ENCODE measurements at places on chromosomes 2 and 18.
A peak's percentile ranks its signal among the peaks of the same experiment; 100 is the strongest.

- no peak for DNase-seq
These were observed 16.2 kb downstream of the MCEE start for GRCh38 chr2:71113843-71114242.

- peak; percentile 21 for DNase-seq
These were observed 363.3 kb downstream of the ZNF516 start for GRCh38 chr18:76131738-76132137.

DNA sequence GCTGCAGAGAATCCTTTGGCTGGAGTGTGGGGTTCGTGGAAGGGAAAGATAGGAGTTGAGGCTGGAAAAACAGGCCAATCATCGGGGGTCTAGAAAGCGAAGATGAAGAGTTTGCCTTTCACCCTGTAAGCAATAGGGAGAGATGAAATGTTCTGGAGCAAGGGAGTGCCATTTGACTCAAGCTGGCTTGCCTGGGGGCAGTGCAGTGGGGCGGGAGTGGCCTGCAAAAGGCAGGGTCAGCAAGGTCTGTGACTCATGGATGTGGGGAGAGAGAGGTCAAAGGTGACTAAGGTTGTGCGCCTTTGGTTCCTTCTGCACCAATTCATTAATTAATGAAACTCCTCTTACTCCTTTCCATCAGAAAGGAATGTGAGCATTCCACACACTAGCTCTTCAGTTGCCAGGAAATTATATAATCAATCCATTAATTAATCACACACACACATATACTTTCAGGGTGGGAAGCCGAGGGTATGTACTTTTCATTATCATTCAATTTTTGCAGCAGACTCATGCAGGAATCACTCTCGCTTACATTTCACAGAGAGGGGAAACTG lies 227.6 kb downstream of the MYCN start:
- DNase-seq: no peak

DNA sequence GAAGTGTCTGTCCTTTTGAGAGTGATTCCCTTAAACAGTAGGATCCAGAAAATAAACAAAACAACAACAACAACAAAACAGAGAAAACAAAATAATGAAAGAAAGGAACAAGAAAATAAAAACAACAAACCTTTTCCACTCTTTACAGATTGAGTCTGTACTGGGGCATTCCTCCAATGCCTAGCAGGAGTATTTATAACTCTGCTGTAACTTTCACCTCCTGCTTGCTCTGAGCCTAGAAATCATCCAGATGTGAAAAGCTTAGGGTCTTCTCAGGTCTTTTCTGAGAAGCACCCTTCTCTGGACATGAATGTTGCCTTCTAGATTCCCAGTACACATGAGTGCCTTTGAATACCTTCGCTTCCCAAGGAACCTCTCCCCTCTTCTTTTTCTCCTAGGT lies 1239.4 kb downstream of the CNTNAP5 start:
- no peak for DNase-seq

DNA sequence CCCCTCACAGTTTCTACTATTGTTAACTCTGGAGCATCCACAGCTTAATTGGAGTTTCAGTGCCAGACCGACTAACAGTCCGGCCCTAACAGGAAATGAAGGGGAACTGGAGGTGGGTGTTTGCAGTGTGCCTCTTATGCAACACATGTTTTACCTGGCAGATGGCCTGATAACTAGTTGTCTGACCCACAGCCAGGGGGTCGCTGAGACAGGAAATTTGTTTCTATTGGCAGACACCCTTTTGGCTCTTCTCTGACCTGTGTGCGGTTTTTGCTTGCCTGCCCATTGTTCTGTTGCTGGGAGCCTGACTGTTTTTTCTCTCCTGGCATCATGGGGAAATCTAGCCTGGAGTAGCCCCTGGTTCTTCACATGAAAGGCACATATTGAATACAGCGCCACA lies 1329.8 kb downstream of the DSC3 start:
- DNase-seq: no peak

- DNase-seq: no peak
These were observed 56.1 kb downstream of the ASAP2 start for GRCh38 chr2:9262671-9263171.

GRCh38 chr2:238282861-238283738 lies 5.3 kb downstream of the PER2 start:
- no peak for DNase-seq

- no peak for DNase-seq
These were observed 1432.0 kb downstream of the DPP10 start for GRCh38 chr2:115874427-115874826.

- DNase-seq: no peak
These were observed 35.4 kb upstream of the METAP1D start for GRCh38 chr2:171964308-171964707.
